Type B pancreatic cell (in vitro differentiated cells): ENCODE measurements at places on chromosomes 11 and 22.

DNA sequence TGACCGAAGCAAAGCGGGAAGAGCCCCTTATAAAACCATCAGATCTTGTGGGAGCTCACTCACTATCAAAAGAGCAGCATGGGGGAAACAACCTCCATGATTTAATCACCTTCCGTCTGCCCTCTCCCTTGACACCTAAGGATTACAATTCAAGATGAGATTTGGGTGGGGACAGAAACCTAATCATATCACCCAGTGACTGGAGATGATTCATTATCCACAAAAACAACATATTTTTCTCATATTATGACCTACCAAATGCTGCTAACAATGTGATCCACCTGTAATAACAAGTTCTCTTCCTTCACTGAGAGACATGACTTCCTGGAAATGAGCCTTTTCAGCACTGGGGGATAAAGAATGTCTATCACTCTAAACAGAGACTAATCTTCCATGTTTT, 23.4 kb upstream of the HEPHL1 start:
- no peak for DNase-seq

- no peak for DNase-seq
These were observed 9.0 kb downstream of the MAP6 start for GRCh38 chr11:75659836-75660235.

GRCh38 chr11:82676483-82677094, 57.1 kb downstream of the FAM181B start:
- DNase-seq: no peak

- DNase-seq: no peak
These were observed 5.8 kb downstream of the RAB38 start for GRCh38 chr11:88169471-88169870.
